ENCODE measurements at places on chromosomes 4 and X.

GRCh38 chrX:95058815-95059214, 1384.8 kb downstream of the FAM133A start:
- DNase-seq = peak; percentile 66

DNA sequence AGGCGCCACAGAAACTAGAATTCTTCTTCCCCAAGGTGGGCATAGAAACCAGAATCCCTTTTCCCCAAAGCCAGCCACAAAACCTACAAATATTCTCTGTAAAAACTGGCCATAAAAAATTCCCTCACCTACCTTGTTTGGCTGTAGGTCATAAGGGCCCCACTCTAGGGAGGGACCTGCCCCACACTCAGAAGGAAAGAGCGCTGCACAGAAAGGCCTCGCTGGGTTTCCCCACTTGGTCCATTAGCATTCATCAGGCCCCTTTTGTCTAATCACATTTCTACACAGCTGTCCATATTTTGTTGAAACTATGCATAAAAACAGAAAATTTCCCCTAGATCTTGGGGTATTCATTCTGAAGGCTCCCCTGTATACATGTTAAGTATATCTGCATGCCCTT, 54.1 kb downstream of the PHKA2 start:
- no peak for DNase-seq

DNA sequence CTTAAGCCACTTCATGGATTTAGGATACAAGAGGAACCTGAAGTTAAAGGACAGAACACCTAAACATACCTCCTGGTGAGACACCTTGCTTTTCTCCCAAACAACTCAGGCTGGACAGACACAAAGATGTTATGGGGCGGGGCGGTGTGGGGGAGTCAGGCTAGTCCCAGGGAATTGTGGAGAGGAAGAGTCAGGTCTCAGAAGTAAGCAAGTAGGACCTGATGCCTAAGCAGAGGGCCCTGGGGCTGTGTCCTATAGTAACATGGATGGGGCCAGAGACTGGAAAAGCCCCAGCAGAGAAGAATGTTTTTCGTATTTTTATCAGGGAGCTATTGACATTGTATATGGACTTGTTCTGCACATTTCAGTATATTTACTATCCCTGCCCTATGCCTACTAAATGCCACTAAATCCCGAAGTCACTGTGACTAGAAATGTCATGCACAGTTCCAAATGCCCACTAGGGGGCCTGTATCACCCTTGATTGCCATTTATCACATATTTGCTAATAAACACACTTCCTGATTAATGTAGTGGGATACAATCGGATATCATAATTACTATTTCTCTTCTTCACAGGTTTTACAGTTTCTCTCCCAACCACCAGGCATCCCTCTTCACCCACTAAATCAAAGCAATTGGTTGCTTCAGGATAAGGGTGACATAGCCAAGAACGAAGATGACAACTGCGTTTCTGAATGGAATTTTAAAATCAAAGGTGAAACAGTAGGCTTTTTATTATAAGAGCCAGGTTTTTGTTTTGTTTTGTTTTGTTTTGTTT, 23.8 kb upstream of the ARHGAP10 start:
- DNase-seq = peak; percentile 66

GRCh38 chr4:81796790-81797528, 325.3 kb upstream of the RASGEF1B start:
- no peak for DNase-seq

- DNase-seq = peak; percentile 40
Measured at GRCh38 chr4:7328913-7329638, 105.7 kb downstream of the PSAPL1 start.

GRCh38 chr4:184729946-184730345, 4.0 kb downstream of the CENPU start:
- DNase-seq = no peak

DNA sequence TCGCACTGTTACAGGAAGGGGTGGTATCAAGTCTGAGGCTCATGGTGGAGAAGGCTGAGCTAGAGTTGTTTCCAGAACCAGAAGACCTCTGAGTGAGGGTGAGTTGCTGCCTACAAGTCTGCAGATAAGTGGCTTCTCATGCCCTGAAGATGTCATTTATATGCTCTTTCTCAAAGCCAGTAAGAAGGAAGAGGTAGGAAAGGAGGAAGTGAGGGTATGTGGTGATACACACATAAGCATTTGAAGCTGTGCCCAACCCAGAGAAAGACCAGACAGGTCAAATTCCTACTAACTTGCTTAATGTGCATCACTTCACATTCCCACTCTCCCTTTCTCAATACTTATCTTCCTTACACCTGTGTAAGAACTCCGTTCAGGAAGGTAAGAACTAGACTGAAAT, at the start of gene PPBP:
Gene PPBP (minus strand): TSS at position 130 of the 400 bp plus-strand sequence. CDS start 87 bp downstream, at position 43.
- DNase-seq = no peak

DNA sequence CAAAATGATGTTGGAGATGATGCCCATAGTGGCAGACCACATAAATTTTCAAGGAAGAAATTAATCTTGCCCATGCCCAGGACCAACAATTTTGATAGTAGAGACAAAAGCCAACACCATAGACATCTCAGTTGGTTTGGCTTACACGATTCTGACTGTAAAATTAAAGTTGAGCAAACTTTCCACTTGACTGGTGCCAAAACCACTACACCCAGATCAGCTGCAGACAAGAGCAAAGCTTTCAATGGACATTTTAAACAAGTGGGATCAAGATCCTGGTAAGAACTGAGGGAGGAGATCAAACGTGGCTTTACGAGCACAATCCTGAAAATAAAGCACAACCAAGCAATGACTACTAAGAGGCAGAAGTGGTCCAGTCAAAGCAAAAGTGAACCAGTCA, 90.7 kb downstream of the PAPSS1 start:
- DNase-seq = no peak

GRCh38 chrX:34140816-34141215, 8.7 kb upstream of the FAM47A start:
- DNase-seq = no peak

DNA sequence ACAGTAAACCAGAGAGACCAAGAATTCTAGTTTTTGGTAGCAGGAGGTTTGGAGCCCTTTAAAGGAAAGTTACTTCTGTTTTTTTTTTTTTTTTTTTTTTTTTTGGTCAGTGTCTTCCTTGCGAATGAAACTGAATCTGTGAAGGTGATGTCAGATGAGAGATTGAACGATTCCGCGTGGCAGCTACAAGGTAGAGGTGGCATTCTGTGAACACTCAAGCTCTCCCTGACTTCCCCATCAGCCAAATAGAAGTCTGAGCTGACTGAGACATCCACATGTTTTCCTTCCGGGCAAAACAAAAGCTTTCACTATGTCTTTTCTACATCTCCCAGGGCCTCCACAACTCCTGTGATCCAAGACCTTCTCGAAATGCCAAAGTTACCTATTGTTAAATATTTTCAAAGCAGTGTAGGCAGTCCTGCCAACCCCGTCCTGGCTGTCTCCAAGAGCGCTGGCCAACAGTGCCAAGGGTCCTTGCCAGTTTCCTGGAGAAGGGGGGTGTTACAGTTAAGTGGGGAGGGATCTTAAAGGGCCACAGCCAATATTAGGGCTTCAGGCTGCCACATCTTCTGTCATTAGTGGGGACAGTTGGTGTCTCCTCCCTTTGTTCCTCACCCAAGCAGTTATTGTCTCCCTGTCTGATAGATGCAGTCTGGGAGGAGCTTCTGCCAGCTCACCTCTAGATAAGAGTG, 102.9 kb upstream of the SLC34A2 start:
- DNase-seq = no peak

DNA sequence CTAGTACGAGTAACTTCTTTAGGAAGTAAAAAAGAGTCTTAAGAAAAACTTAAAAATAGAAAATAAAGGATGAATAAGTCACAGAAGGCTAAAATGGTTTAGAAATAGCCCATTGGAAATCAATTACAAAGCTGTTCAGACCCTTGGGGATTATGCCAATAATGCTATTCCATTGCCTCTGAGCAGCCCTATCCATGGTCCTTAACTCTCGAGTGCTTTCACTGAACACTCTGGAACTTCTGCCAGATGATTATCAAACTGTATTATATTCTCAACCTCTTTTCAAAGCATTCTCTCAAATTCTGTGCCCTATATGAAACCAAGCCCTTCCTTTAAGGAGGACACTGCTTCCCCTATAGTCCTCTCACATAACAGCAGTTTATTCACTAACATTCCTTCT, 17.0 kb downstream of the SLC9B1 start:
- DNase-seq = peak; percentile 52

DNA sequence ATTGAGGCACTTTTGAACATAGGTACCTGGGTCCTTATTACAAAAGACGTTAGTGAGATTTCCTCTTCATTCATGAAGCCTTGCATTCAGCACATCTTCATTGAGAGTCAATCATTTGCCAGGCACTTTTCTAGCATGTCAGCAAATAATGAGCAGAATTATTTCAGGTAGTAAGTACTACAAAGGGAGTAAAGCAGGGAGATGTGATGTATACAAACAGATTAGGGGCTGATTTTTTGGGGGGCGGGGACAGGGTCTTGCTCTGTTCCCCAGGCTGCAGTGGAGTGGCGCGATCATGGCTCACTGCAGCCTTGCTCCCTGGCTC, 638 bp upstream of the CCKAR start:
- no peak for DNase-seq

- no peak for DNase-seq
Measured at GRCh38 chr4:77393996-77394395, 211.6 kb upstream of the CXCL13 start.

DNA sequence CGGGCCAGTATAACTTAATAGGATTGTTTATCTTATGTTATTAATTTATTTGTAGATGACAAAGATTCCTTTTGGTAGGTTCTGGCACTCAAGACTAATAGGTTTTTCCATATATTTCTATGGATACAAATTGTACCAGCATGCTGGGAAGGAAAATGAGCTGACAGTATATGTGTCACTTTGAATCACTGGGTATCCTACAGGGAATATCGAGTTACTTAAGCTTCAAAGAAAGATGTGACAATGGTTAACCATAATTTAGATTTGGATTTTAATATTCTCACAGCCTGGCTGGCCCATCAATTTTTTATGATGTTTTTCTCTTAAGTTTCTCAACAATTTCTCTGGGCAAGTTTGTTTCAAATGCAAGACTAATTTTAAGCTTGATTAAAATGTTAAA, 498.8 kb upstream of the FTHL17 start:
- no peak for DNase-seq

DNA sequence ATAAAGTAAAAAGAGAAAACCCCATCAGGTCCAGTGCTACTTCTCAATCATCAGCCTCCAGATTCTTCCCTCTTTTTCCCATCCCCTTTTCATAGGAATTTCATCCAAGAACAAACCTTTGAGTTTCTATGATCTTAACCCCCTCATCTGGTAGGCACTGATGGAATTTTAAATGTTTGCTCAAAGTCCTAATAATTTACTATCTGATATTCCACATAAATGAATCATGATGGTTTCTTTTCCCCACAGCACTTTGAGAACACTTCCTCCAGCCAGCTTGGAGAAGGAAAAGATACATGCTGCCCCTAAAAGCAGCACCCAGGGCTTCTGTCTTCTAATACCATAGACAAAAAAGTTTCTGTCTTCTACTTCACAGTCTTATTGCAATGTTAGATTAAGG, 19.4 kb upstream of the KLHL8 start:
- no peak for DNase-seq

DNA sequence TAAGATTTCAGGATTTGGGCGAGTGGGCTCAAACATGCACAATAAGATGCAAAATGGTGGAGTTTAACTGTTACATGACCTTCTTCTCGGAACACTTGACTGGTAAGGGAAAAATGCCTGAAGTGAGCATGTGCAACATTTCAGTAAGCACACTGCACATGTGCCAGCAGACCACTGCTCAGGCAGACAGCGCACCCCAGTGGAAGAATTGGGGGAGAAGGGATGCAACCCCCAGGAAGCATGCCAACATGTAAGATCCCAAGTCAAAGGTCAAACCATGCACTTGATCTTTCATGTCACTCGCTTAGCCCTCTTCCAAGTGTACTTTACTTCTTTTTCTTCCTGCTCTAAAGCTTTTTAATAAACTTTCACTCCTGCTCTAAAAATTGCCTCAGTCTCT, 256.3 kb downstream of the CENPC start:
- peak; percentile 4 for DNase-seq

DNA sequence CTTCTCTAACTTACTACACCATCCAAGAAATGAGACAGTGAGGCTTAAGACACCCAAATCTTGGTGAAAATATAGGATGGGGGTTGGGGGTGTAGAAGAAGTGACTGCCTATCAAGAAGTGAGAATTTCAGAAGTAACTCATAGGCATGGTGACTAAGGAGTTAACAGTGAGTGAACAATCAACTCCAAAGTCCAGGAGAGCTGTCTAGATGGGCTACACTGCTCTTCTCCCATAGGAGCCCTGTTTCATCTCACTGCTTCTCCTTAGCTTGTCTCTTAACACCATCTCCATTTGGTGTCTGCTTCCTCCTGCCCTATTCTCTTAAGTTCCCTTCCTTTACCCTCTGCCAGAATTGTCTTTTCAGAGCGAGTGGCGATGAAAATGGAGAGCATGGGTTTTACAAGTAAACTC, 22.7 kb downstream of the FABP2 start:
- peak; percentile 18 for DNase-seq

GRCh38 chr4:129014566-129015509, 78.5 kb downstream of the SCLT1 start:
- no peak for DNase-seq

DNA sequence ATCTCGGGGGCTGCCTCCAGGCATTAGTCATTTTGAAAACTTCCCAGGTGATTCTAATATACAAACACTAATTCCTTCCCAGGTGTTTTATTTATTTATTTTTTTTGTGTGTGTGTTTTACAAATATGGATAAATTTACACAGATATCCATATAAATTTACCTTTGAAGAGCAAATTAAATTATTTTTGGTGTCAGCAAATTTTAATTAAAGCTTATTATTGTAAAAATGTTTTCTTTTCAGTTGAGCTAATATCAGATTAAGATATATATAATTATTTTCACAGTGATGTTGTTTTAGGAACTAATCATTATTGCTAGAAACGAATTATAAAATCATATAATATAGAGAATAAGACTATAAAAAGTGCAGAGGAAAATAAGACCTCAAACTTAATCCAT, 62.0 kb upstream of the FREM3 start:
- no peak for DNase-seq

- no peak for DNase-seq
Measured at GRCh38 chrX:65491620-65492019, 43.0 kb downstream of the LAS1L start.

DNA sequence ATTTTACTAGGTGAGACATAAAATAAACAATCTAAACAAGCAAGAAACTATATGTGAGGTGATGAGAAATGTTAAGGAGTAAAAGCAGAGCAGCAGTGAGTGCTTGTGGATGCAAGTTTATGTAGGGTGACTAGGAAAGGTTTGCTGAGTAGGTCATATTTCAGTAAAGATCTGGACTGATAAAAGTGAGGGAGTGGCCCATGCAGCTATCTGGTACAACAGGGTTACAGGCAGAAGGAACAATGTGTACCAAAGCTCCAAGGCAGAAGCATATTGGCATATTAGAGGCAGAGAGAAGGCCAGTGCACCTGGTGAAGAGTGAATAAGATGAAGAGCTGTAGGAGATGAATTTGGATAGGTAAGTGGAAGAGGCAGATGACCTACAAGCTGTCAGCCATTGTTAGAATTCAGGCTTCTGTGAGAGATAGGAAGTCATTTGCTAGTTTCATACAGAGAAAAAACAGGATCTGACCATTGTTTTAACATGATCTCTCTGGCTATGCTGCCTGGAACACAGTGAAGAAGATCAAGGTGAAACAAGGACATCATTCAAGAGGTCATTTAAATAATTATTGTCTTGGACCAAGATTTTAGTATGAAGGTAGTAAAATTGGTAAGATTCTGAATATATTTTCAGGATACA, 274.6 kb downstream of the ANKRD50 start:
- no peak for DNase-seq

- DNase-seq = no peak
Measured at GRCh38 chr4:76214177-76214675, 602 bp upstream of the SCARB2 start.

- no peak for DNase-seq
Measured at GRCh38 chr4:101556842-101557241, 209.5 kb upstream of the PPP3CA start.
